NCI-H2171 treated with DMSO at 0.1 percent for 48 hours (cell line): ENCODE measurements at places on chromosomes 1 and 21.

DNA sequence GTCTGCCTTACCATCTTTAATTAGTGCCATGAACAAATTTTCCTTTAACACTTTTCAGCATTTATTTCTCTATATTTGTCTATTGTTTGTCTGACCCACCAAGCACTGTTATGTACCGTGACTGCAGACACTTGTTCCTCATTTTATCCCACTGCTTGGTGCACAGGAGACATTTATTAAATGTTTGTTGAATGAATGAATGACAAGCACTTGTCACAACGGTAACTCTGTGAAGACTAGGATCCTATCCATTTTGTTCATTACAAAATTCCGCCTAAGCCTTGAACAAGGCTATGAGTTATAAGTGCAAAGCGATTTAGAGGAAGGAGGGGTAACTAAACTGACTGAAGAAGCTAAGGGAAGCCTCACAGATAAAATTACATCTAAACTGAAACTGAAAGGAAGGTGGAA is 379 bp upstream of the STRIP1 start:
- no peak for DNase-seq

- DNase-seq: no peak
Observed at GRCh38 chr1:40734882-40735628, 43.6 kb downstream of the NFYC start.

GRCh38 chr1:43930168-43930948 is 3.2 kb upstream of the ARTN start:
- DNase-seq: no peak

- DNase-seq: no peak
Observed at GRCh38 chr1:164699815-164700491, 141.0 kb downstream of the PBX1 start.

DNA sequence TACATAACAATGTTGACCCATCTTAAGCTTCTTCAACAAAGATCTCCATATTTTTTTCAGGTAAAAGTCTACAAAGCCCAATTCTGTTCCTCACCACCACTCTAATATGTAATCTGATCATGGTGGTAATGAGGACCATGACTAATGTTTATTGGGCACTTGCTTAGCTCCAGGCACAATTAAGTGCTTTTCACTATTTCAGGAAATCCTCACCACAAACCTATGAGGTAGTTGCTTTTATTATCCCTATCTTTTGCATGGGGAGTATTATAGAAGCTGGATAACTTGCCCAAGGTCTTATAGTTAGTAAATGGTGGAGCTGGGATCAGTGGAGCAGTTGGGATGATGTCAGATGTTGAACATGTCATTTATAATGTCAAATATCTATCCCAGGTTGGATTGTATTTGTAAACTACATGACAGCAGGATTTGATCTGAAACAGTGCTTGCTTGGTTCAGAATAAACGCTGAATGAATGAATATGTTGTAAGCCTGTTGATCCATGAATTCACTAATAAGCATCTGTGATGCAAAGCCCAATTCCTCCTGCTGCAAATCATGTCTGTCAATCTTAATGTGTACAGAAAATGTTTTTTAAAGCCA is 283.3 kb upstream of the ST6GALNAC5 start:
- DNase-seq: no peak

- DNase-seq: no peak
Observed at GRCh38 chr1:44808063-44808937, at the start of gene BTBD19. Gene BTBD19, plus strand, starts transcription at chr1:44808523. Its CDS starts 298 bp downstream, at chr1:44808821.

- no peak for DNase-seq
Observed at GRCh38 chr1:77412820-77413530, 131.2 kb downstream of the AK5 start.

DNA sequence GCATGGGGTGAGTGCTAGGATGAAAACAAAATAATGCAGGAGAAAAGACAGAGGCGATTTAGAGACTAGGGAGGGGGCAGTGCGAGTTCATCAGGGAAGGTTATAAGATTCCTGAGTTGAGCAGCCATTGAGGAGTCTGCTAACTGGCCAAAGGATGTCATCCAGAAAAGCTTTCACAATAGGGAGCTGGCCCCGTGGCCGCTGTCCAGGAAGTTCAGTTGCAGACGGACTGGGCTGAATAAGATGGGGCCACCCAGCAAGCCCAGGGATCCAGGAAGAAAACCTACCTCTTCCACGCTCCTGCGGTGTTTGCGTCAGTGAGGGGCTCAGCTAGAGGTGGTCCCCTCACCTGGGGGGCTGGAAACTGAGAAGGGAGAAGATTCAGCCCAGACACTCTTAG is 4.0 kb upstream of the PKP1 start:
- no peak for DNase-seq

GRCh38 chr1:209057901-209058300 is 525.6 kb upstream of the CAMK1G start:
- no peak for DNase-seq
